ENCODE measurements at places on chromosomes 4 and X. TPM values are rescaled to one million over a fixed set of nuclear protein-coding genes. Genes with fewer than 3 reads are reported as not detected.
A peak's percentile ranks its signal among the peaks of the same experiment; 100 is the strongest.

DNA sequence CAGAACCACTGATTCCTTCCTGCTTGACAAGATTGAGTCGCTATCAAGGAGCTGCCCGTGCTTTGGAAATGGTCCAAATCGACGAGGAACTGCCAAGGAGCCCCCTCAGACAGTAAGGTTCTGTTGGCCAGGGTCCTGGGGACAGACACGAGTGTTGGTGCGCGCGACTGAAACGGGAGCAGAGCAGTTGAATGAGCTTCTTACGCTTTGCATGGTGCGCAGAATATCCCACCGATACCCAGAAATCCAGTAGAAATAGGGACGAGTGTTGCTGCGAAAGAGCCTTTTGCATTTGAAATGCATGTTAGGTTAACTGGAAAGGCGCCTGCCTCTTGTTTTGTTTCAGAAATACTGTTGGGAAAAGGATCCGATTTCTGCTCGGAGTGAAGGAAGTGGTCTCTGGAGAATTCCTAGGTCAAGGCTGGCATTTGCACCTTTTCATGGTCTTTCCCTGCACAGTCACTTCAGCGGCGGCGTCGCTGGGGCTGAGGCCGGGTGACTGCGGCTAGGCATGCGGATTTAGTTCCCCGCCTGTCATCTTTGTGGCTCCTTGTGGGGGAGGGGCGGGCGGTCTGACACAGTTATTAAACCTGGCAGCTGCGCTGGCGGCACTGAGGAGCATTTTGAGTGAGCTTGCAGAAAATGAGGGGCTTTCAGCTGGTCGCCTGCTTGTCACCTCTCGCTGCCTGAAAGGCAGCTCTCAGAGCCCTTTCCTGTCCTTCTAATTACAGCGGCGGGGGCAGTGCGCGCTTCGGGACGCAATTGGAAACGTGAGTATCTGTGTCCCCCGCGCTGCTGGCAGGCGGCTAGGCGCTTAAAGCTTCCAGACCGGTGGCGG, 51.5 kb upstream of the TRIM2 start:
- DNase-seq: peak; percentile 72

DNA sequence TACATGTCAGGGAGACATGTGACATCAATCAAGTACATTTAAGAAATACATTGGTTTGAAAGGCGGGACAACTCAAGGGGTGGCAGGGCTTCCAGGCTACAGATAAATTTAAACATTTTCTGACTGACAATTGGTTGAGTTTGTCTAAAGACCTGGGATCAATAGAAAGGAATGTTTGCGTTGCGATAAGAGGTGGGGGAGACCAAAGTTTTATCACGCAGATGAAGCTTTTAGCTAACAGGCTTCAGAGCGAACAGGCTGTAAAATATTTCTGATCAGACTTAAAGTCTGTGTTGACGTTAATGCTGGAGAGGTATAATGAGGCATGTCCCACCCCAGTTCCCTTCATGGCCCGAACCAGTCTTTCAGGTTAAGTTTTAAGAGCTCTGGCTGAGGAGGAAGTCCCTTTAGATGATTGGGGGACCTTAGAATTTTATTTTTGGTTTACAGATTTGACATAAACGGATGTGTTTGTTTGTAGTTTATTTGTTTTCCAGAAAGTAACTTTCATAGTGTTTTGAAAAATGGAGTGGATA, 346.7 kb upstream of the RASGEF1B start:
- DNase-seq: no peak

DNA sequence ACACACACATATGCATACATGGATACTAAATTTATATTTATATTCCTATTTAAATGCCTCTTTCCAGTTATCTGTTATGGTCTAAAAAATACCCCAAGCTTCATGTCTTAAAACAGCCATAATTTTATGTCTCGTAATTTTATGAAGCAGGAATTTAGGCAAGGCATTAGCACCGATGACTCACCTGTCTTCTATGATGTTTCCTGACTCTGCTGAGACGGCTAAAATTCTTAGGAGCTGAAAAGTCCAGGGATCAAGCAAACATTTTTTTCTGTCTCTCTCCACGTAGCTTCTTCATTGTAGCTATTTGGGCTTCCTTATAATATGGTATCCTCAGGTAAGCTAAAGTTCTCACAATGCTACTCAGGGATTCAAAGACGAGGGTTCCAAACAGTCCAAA, 930.3 kb downstream of the STIM2 start:
- peak; percentile 5 for DNase-seq

DNA sequence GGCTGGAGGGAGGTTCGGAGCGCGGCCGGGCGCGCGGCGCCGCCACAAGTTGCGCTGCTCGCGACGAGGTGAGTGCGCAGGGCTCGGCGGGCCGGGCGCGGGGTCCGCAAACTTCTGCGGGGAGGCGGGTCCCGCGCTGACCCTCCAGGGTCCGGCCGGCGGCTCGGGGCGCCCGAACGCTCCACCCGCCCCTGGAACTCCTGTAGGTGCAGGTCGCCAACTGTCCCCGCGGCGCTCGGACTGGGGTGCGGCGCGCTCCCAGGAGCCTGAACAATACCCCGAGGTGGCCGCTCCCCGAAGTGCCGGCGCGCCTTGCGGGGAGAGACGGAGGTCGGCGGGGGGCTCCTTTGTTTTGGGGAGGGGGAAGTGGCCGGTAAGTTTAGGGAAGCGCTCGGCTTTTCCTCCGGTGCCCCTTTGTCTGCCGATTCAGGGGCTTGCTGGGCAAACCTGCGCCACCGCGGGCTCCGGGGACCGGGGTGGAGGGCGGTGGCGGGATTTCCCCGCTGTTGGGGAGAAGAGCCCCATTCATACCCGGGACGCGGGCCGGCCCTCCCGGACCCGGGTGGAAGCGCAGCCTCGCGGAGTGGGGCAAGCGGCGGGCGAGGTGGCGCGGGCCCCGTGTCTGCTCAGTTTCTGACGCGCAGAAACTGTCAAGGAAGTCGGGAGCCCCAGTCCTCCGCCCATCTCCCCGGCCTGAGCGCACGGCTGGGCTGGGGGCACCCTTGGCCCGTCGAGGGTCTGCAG, 694 bp downstream of the TBL1X start:
- DNase-seq: peak; percentile 13

DNA sequence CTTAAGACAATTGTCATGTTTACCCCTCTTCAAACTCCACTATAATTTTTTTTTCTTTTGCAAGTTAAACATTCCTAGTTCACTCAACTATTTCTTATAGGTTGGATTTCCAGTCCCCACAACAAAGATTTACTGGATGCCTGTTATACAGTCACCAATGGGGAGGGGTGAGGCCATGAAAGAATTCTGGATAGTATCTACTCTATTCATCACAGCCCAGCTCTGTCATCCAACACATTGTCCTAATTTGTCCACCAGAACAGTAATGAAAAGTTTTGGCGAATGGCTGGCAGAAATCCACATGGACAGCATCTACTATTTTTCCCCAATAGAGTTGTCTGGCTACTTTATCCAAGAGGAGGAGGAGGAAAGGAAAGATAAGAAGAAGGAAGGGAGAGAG, 192.7 kb upstream of the S100G start:
- no peak for DNase-seq

The ARMCX2 gene
- 192 TPM for total RNA-seq

GRCh38 chr4:67565284-67565683, 6.8 kb downstream of the STAP1 start:
- no peak for DNase-seq

GRCh38 chr4:57374866-57375595, 264.8 kb upstream of the IGFBP7 start:
- DNase-seq: no peak

The DKK2 gene
- 0.21 TPM for total RNA-seq

The FOXP3 gene
- total RNA-seq: 0.05 TPM

GRCh38 chrX:80282535-80282934, 137.7 kb upstream of the TENT5D start:
- DNase-seq: no peak

DNA sequence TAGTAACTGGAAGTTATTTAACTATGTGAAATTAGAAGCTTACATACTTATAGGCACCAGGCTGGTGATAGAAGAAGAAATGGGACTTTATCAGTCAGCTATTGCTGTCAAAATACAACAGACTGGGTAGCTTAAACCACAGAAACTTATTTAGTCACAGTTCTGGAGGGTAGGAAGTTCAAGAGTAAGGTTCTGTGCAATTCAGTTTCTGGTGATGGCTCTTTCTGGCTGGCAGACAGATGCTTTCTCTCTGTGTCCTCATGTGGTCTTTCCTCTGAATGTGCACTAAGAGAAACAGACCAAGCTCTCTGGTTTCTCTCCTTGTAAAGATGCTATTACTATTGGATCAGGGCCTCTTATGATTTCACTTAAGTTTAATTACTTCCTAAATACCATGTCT, 92.1 kb upstream of the ANKRD50 start:
- DNase-seq: peak; percentile 6
